ENCODE measurements at places on chromosomes 1 and 21.

GRCh38 chr1:160373696-160374095 is 6.8 kb downstream of the NHLH1 start:
- no peak for DNase-seq

- DNase-seq = no peak
These were observed 14.3 kb downstream of the PLEKHA6 start for GRCh38 chr1:204345438-204345841.

- DNase-seq = no peak
These were observed 122.1 kb upstream of the RGS1 start for GRCh38 chr1:192453360-192453992.

GRCh38 chr1:54846301-54846700 is 40.7 kb downstream of the DHCR24 start:
- DNase-seq = no peak

DNA sequence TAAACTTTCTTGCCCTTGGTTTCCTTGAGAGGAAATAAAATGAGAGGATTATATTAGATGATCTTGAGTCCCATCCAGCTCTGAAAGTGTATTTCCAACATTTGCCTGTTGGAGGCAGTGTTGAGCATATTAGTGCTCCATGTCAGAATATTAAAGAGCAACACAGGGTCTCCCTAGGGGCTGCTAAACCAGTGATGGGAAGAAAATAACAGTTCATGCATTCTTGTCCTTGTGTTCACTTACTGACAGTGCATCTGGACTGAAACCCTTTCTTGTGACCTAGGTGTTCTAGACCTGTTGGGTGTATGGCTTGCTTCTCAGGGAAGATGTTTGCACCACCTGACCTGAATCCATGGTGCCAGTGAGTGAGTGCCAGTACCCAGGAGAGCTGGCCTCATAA is 124.7 kb upstream of the KIAA0040 start:
- no peak for DNase-seq

DNA sequence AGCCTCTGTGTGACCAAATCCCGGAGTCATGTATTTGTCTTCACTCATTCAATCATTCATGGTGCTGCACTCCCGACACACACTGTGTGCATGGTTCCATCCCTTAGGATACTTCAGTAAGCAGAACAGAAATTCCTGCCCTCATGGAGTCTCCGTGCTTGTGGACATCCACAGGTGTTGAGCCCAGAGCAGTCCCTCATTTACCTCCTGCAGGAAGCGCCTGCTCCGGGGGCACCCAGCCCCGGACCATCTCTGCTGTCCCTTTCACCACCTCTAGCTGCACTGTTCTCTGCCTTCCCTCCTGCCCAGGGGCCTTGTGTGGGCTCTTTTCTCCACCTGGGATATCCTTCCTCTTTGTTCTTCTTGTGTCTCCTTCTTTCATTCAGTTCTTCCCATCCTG is 9.5 kb upstream of the ZBTB21 start:
- no peak for DNase-seq

DNA sequence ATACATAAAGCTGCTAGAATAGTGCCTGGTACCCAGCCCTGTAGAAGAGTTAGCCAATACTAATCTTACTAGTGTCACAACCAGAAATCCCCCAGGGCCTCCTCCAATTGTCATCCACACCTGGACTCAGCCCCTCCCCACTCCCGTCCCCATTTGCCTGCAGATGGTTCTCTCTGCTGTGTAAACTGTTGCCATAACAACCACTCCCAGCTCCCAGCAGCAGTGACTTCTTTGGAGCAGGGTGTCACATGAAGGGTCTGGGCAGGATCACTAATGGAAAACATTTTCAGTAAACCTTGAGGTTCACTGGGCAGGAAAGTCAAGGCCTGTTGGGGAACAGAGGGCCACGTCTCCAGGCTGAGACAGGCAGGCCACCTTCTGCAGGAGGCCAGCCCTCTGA is 126.0 kb upstream of the IPO9 start:
- no peak for DNase-seq

DNA sequence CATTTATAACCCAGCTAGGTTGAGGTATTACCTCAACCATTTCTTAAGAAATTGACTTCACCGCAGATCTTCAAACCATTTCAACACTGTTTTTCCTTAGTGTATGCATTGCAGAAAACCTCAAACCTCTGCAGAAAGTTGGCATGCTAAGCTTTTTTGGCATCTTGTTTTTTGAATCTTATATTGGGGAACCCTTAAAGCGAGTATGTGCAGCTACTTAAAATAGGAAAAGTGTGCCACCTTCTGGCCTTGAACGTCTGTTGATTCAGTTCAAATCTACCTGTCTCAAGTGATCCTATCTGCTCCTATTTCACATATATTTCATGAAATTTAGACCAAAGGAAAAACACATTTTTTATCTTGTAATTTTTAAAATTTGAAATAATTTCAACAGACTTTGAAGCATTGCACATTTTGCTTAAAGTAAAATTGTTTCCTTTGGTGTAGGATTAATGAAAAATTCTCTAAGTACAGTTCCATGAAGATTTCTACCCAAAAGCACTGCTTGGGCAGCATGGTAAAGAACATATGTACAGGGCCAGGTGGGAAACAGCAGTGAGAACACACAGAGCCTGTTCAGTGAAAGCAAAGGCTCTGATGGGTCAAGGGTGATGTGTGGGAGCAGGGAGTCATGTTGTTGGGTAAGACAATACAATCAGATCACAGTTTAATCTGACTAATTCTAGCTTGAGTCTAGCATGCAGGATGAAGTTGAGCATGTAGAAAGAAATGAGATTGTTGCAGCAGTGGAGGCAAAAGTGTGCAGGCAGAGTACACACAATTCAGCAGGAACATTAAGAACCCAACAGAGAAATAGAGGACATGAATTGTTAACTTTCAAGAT is 17.2 kb downstream of the HENMT1 start:
- DNase-seq = peak; percentile 13

DNA sequence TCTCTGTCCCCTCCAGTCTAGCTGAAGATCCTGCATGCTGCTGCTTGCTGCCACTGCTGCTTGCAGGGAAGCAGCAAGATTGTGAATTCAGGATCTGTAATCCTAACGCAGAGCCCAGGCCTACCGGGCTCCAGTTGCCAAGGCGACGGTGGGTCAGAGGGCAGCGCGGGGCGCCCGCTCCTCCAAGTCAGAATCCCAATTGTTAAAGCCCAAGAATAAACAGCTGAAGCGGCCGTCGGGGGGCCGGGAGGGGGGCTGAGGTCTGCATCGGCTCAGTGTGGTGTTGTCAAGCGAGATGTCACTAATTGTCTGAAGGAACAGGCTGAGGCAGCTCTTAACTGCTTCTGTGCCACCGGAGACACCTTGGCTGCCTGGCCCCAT is 36.8 kb downstream of the AHDC1 start:
- DNase-seq = no peak
